Amygdala (tissue), 56 donors: ENCODE measurements at places on chromosomes 2 and 18.

DNA sequence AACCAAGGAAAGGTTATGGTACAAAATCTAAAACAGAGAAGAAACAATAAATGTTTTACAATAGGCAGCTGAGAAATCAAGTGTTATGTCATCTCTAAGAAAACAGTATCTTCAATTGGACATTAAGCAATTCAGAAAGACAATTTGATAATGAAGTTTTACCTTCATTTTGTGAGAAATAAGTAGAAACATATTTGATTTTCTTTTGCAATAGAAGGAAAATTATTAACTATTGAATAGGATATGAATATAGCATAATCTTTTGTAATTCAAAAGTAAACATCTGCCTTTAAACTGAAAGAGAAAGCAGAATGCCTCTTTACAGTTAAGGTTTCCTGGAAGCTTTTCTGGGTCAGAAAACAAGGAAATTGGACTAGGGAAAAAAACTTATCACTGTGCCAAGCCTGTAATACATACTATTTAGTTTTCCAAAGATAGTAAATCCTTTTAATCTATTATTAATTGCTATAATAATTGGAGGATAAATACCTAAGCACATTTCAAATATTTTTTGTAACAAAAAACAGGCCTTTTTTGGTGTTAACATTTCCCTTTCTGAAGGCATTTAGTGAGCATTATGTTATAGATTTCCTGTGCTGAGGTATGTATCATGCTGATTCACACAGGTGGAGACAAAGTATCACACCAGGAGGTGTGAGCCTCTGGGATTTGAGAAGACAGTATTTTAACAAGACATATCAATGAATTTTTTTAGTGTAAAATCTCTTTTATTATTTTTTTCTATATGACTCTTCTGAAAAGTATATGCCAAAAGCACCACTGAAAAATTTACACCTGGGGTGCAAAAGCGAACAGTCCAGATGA, 947.0 kb upstream of the CDH2 start:
- DNase-seq, result no peak

- DNase-seq, result no peak
Observed at GRCh38 chr2:217057773-217058172, 197.9 kb upstream of the TNP1 start.

DNA sequence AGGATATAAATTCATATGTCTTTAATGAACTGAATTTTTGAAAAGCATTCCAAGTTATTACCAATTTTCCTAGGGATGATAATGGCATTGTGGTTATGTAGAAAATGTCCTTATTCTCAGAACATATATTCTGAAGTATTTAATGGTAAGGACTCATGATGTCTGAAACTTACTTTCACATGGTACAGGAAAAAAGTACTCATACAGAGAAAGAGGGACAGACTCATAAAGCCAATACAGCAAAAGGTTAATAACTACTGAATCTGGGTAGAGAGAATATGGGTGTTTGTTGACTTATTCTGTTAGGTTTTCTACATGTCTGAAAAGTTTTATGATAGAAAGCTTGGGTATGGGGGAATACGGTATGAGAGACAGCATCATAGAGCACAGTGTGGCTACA, 84.3 kb upstream of the SERTAD2 start:
- DNase-seq, result no peak

- DNase-seq, result no peak
Observed at GRCh38 chr2:9095690-9096089, 92.2 kb upstream of the MBOAT2 start.

DNA sequence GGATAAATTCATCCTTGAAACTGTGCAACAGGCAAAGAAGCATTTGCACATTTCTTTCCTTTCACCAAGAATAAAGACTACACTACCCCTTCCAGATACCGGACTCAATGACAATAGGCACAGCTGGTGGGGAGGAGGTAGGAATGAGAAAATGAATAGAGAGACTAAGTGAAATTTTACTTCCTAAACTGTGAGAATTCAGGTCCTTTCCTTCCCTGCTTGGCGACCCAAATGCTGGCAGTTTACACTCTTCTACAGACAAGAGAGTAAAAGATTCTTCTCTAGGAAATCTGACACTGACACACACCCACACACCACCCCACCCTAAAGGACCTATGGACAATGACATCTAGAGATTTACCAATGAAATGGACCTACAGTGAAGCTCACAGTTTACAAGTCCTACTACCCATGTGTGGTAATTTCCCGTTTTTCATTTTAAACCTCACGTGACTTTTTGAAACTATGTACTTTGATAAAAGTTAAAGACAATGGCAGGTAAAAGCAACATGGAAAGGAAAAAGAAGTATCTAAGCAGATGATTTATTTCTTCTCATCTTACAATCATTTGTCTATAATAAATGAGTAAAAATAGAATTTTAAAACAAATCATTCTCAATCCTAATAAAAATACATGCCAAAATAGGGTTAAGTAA, 27.9 kb downstream of the REV1 start:
- no peak for DNase-seq
